ENCODE measurements at places on chromosomes 4 and X.

DNA sequence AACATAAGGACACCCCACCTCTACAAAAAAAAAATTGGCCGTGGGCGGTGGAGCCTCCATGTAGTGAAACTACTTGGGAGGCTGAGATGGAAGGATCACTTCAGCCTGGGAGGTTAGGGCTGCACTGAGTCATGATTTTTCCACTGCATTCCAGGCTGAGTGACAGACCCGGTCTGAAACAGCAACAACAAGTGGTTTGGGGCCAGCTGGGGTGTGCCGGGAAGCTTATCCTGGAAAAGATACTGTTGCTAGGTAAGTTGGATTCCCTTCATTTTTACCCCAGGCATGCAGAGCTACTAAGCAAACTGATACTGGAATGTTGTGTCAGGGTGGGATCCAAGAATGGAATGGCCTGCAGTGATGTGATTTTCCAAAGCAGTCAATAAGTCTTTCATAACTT is 57.0 kb downstream of the XAGE2 start:
- DNase-seq = no peak

- DNase-seq = no peak
These were observed 152.9 kb downstream of the POLA1 start for GRCh38 chrX:24846550-24847150.

DNA sequence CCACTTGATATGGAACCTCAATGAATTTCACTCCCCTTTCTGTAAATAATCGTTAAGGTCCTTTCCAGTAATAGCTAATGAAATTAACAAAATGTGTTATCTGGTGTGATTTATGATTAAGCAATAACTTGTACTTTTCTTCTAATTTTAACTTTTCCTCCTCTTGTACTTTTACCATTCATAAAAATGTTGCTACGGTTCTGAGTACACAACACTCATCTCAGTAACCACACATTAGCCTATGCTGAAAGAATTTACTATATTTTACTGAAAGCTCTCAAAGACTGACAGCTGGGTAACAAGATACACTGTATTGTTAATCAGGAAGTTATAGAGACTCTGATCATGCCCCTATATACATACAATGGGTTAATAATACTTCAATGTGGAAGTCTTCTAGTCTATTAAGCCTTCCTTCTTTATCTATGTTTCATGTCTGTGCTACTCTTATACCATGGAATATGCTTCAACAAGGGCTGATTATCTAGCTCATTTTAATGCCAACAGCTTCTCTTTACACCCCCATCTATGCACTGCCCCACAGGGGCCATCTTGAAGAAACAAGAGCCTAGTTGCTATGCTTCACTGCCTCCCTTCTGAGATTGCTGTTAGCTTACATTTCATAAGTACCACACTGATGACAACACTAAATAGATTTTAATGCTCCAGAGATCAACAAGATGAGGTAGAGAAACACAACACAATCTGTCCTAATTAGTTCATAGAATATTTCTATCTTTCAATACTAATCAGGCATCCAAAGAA is 39.1 kb downstream of the LAMP2 start:
- no peak for DNase-seq

GRCh38 chr4:123236606-123237005 is 160.0 kb upstream of the SPRY1 start:
- no peak for DNase-seq

DNA sequence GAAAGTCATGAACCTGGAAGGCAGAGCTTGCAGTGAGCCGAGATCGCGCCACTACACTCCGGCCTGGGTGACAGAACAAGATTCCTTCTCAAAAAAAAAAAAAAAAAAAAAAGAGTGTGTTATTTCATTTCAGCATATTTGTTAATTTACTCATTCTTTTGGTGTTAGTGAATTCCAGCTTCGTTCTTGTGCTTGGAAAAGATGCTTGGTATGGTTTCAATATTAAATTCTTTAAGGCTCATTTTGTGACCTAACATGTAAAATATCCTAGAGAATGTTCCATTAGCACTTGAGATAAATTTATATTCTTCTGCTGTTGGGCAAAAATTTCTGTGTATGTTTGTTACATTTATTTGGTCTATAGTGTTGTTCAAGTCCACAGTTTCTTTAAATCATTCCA is 66.8 kb downstream of the SPIN3 start:
- DNase-seq = no peak

GRCh38 chr4:112896609-112897190 is 152.8 kb upstream of the ANK2 start:
- no peak for DNase-seq

- no peak for DNase-seq
These were observed 134.1 kb upstream of the MAP3K15 start for GRCh38 chrX:19649226-19649995.

DNA sequence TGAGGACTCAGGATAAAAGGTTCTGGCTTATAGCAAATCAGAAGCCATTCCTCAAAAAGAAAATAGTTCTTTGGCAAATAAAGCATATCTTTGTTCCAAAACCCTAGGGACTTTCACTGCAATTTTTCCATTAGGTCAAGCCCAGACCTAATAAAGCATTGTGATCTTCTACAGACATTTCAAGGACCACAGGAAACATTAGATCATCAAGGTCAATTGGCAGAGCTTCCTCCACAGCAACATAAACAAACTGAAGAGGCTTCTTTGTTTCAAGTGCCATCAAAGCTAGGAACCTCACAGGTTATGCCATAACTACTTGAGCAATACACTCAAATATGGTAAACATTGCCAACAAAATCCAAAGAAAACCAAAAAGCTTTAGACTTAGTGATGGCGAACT is 144.9 kb downstream of the ANXA5 start:
- DNase-seq = no peak

DNA sequence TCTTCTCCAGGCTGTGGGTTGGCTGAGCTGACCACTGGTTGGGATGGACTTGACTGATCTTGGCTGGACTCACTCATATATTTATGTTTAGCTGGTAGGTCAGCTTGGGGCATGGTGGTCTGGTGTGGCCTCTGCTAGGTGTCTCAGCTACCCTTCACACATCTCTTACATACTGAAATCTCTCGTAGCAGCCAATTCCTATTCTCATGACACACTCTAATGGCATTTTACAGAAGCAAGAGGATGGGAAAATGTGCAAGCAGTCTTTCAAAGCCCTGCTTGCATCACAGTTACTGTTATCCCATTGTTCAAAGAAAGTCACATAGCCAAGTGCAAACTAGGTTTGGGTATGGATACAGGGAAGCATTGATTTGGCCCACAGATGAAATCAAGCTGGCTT is 55.5 kb upstream of the PCDH18 start:
- DNase-seq = no peak

DNA sequence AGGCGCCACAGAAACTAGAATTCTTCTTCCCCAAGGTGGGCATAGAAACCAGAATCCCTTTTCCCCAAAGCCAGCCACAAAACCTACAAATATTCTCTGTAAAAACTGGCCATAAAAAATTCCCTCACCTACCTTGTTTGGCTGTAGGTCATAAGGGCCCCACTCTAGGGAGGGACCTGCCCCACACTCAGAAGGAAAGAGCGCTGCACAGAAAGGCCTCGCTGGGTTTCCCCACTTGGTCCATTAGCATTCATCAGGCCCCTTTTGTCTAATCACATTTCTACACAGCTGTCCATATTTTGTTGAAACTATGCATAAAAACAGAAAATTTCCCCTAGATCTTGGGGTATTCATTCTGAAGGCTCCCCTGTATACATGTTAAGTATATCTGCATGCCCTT is 54.1 kb downstream of the PHKA2 start:
- no peak for DNase-seq

DNA sequence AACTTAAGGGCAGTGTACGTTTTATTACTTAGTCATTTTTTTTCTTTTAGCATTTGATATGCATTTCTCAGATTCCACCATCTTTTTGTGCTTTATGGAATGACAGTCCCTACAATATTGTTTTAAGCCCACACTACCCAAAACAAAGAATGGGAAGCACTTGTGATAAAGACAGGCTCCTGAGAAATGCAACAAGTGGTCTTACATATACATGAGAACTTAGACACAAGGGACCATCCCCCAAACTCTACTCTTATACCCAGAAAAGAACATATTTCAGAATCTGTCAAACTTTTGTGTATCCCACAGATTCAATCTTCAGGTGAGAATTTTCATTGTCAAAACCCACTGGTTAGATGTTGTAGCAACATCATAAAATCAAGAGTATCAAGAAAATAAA is 491.1 kb downstream of the AFF2 start:
- DNase-seq = no peak

- no peak for DNase-seq
These were observed 7.4 kb downstream of the GAB1 start for GRCh38 chr4:143344041-143344440.

DNA sequence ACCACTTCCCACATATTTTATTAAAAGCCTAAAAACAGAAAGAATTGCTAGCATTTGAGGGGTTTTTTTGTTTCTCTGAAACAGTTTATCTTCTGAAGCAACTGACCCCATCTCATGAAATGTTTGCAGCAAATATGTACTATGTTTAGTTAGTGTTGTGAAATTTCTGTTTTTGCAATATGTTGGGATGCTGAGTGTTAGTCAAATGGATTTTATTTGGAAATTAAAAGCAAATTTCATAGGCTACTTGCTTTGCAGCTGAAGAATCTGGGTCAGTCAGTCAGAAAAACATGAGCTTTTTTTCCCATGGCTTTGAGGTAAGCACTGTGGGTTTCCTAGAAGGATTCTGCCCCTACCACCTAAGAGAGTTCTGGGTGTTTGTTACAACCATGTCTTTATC is 184.9 kb upstream of the DKK2 start:
- DNase-seq = no peak

- no peak for DNase-seq
These were observed 2.0 kb downstream of the GAK start for GRCh38 chr4:930028-930551.

DNA sequence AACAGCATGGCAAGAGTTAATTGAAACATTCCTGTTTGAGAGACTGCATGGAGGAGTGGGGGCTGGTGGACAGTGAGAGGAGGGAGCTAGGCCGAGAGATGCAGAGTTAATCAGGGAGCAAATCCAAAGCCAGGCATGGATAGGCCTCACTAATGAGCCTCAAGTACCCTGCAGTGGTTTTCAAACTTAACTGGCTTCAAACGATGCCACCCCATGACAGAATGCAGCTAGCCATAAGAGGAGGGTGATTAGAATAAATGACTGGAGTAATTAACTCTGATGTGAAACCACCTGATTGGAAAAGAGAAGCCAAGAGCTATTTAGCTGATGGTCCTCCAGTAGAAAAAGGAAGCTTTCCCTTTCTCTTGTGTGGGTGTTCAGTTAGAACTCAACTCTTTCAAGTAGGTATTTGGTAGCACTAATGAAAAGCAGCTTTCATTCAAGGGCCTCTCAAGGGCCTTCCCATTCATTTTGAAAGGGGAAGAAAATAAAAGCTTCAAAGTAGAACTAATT is 215.4 kb upstream of the MAB21L2 start:
- peak; percentile 85 for DNase-seq

DNA sequence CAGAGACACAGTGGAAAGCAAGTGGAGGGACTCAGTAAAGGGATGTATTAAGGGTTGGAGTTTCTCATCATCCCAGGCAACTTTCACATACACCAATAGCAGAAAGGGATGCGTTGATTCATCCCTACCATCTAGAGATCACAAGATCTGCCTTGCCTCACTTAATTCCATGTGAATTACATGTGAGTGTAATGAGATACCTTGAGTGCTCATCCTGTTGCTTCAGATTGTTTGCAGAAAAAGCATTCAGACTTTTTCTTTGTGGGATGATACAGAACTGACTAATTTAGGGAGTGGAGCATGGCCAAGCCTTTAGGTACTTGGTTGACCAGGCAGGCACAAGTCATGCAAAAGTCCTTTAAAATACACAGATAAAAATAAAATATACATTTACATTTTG is 124.8 kb upstream of the SLIT2 start:
- DNase-seq = no peak

- DNase-seq = no peak
These were observed 5.6 kb downstream of the QRFPR start for GRCh38 chr4:121375262-121375661.

- DNase-seq = no peak
These were observed 84.6 kb downstream of the SYNPO2 start for GRCh38 chr4:118973295-118973694.

GRCh38 chr4:85798012-85798770 is 323.2 kb downstream of the ARHGAP24 start:
- DNase-seq = no peak

DNA sequence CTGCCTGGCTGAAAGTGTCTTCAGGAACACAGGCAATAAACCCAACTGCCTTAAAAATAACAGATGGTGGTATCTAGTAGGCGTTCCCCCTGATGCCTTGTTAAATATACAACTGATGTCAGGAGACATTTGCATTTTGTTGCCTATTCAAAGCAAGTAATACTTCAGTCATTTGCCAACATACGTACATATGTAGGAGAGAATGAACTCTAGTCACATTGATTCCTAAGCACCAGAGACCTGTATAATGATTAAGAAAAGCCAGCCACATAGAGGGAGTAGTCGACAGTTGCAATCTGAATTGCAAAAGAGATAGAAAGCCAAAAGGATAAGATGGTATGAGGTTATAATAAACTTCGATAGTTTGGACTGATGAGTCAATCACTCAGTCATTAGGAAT is 191.0 kb upstream of the EMCN start:
- DNase-seq = no peak

DNA sequence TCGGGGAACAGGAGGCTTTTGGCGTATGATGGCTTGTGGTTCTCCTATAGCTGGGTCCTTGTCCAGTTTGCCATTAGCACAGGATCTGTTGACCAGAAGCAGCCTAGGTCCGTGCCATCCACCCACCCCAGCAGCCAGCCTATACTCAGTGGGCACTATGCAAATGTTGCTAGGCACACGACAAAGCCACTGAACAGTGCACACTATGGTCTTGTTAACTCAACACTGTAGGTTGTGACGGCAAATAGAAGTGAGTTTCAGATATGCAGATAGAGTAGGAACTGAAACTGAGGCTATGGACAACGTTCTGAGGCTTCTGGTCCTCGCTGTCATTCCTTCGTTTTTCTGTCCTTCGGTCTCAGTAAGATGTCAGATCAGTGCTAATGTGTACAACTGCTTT is 541.3 kb upstream of the TENM3 start:
- no peak for DNase-seq

GRCh38 chr4:158826057-158826456 is 57.2 kb downstream of the FNIP2 start:
- DNase-seq = no peak

DNA sequence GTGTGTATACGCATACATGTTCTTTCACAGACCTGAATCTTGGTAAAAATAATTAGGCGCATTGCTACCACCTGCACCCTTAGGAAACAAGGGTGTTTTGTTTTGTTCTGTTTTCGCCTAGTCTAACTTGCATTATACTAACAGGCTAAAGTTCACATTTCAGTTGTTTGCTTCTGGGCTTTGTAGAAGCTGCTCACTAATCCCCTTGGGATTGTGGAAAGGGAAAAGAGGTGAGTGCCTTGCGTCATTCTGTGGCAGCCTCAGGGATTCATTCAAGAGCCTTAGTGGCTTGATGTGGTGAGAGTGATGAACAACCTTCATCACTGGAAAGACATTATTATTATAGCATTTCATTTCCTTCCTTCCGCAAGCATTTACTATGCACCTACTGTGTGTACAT is 331.1 kb downstream of the ADGRL3 start:
- no peak for DNase-seq

GRCh38 chrX:68086709-68087108 is 346.6 kb downstream of the OPHN1 start:
- DNase-seq = no peak

GRCh38 chrX:41512394-41512793 is 65.3 kb downstream of the NYX start:
- no peak for DNase-seq

- DNase-seq = no peak
These were observed 217.3 kb downstream of the DKK2 start for GRCh38 chr4:106818764-106819163.
